ENCODE measurements at places on chromosomes 4 and X. TPM values are rescaled to one million over a fixed set of nuclear protein-coding genes. Genes with fewer than 3 reads are reported as not detected.
A peak's percentile ranks its signal among the peaks of the same experiment; 100 is the strongest.

The ART3 gene
- 13.4 TPM for polyA plus RNA-seq

The RTL3 gene
- polyA plus RNA-seq: 3.2 TPM

The CEP135 gene
- 4.0 TPM for polyA plus RNA-seq

The PRR32 gene
- polyA plus RNA-seq: 169 TPM

The ETNPPL gene
- polyA plus RNA-seq: not detected

The NUDT10 gene
- polyA plus RNA-seq: 1.2 TPM

GRCh38 chrX:20037186-20037585 lies 46.3 kb upstream of the BCLAF3 start:
- no peak for DNase-seq

GRCh38 chr4:119315036-119315435 lies 6.9 kb downstream of the FABP2 start:
- DNase-seq: no peak

DNA sequence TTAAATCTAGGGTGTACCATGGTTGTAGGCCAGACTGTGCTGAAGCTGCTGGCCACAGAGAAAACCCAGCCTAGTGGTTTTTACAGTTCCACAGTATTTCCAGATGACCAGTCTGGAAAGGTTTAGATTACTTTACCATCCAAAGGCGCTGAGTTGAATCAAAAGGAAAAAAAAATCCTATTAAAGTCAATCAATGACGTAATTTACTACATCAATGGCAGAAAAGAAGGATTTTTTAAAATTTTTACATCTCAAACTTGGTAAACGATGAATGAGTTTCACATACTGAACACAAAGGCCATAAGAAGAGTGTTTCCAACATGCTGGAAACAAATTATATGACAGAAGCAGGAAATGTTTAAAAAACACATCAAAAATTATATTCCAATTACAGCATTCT lies 130.6 kb upstream of the ETNPPL start:
- DNase-seq: no peak

DNA sequence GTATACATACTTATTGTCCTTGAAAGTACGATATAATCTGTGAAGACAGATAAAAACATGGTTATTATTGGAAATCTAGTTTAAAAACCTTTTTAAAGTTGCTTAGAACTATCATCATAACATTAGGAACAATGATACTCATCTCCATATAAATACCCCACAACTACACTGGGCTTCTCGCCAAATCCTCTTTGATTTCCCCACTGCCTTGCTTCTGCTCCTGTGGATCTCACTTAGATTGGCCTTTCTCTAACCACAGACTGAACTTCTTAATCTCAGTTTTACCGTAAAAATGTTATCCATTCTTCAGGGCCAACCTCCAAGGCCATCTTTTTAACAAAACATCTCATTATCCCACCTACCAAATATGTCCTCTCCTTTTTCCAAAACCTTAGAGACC lies 77.6 kb downstream of the PRKG2 start:
- no peak for DNase-seq

DNA sequence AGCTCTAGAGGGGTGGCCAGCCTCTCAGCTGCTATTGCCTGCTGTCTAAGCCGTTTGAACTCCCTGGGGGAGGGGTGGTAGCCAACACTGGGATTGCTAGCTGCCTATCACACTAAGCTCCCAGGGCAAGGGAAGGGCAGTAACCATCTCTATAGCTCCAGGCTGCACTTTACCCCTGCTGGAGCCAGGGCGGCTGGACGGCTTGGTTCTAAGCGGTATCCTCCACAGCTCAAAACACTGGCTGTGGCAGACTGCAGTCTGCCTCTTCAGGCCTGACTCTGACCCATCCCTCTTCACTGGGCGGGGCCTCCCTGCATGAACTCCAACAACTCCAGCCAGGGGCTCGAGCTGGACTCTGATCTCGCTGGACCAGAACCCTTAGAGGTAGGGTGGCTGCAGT lies 55.3 kb upstream of the GNRHR start:
- DNase-seq: no peak

DNA sequence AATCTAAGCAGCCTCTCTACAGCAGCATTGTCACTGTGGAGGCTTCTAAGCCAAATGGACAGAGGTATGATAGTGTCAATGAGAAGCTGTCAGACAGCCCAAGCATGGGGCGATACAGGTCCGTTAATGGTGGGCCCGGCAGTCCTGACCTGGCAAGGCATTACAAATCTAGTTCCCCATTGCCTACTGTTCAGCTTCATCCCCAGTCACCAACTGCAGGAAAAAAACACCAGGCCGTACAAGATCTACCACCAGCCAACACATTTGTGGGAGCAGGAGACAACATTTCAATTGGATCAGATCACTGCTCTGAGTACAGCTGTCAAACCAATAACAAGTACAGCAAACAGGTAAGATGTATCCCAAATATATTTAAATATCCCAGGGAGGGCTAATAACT lies 4.1 kb downstream of the PCDH7 start:
- DNase-seq: no peak

DNA sequence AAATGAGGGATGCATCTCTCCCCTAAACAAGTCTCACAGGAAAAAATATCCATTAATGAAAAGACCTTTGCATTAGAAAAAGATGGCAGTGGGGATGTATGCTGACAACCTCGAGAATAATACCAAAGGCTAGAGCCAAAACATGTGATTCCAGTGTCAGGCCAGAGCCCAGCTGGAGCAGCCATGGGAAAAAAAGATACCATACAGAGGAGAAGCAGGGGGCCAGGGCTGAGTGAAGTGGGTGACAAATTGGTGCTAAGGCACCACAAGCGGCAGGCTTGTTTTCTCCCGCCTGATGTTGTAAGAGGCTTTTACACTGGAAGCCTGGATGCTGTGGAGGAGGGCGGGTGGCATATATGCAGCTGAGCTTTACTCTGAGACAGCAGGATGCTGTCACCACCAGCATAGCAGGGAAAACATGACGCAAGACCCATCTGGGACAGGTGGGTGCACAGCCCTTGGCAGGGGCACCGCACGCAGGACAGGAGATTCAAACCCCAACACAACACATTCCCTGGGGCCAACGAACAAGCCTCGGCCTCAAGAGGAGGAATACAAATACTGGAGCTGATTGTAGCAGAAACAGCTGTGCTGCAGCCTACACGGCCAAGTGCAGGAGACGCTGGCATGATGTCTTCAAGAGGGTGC lies 91.9 kb downstream of the TSPAN5 start:
- DNase-seq: peak; percentile 43

DNA sequence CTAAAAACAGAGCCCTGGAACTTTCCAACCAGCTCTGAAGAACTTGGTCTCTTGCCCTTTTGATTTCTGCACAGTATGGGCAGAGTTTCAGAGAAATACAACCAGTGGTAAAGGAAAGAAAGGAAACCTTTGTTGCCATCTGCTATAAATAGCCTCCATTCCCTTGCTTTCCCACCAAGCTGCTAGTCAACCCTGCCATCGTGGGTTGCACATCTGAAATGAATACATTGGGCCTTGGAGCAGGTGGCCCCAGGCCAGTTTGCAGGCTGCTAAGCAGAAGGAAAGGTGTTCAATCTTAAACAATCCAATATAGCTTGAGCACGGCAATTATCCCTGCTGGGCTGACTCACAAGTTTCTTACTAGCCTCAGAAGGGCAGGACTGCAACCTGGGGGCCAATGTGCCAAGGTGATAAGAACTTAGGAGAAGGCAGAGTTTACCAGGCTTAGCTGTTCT lies 142.5 kb downstream of the PPARGC1A start:
- DNase-seq: peak; percentile 19

Measured in muscle of back (tissue), 13 donors.